Hepatocyte (in vitro differentiated cells): ENCODE measurements at places on chromosomes 3 and 15. TPM values are rescaled to one million over a fixed set of nuclear protein-coding genes. Genes with fewer than 3 reads are reported as not detected.

- DNase-seq, result no peak
Measured at GRCh38 chr3:44434834-44435510, 42.5 kb downstream of the ZNF445 start.

DNA sequence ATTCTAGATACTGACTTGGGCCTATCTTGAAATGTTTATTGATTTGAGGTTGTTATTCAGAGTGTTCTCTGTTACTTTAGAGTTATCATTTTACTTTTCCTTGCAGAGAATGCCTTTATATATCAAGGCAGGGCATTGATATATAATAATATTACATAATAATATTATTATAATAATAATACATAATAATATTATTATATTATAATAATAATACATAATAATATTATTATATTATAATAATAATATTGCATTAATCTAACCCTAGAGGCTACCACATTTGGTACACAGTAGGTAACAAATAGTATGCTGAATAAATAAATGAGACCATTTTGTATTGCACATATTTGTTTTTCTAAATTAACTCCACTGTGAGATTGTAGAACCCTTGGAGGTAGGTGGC is 216.3 kb downstream of the EFHB start:
- DNase-seq, result no peak

DNA sequence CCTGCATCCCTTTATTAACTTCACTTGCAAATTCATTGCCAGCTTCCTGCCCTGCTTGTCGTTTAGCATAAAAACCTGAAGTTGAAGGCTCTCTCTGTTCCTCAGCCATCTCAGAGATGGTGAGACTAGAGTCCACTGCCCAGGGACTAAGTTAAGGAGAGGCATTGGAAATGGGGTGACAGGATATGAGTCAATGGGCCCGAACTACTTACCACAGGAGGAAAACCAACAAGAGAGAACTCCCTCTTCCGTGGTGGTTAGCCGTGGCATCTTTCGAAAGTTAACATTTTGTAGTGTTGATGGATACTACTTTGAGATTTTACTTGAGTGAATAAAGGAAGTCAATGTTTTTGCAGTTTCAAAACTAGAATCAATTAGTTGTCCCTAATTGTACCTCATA is 65.3 kb downstream of the LRTM1 start:
- no peak for DNase-seq

The FRMD4B gene
- 20.7 and 28.1 TPM in 2 replicates for total RNA-seq
